SJSA1 (cell line): ENCODE measurements at places on chromosomes 16 and 17. TPM values are rescaled to one million over a fixed set of nuclear protein-coding genes. Genes with fewer than 3 reads are reported as not detected.

The MYH8 gene
- total RNA-seq = 0.03 TPM in 1 of 2 replicates, not detected in the other

DNA sequence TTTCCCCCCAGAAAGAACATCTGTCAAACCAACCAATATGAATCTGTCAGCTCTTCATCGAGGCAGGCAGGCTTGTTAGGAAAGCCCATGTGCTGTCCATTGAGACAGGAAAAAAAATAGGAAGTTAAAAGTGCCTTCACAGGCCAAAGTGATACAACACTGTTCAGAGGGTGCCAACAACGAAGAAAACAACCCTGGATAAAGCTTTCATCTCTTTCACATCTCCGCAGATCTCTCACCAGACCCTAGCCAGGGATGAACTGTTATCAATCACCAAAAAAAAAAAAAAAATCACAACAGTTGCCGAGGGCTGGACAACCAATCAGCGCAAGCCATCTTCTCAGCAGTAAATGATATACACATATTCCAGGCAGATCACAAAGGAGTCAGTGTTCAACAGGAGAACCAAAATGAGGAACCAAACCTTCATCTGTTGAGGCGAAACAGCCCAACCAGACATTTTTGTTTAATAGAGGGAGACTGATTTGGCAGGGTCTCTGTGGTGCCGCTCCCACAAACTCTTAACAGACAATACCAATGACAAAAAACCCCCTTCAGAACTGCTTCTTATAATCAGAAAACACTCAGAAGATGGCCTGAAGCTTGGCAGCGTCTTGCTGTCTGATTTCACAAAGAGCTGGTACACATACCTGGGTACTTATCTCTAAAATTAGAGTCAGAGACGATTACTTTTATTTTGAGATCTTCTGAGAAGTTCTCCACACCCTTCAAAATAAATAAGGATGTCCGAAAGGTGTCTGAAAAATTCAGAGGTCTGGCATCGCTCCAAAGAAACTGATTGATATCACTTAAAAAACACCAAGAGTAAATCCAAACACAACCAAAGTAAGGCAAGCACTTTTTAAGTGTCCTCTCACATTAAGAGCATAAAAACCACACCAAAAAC is 1.8 kb downstream of the MAP3K14 start:
- no peak for DNase-seq

The PPY gene
- not detected in 2 replicates for total RNA-seq

DNA sequence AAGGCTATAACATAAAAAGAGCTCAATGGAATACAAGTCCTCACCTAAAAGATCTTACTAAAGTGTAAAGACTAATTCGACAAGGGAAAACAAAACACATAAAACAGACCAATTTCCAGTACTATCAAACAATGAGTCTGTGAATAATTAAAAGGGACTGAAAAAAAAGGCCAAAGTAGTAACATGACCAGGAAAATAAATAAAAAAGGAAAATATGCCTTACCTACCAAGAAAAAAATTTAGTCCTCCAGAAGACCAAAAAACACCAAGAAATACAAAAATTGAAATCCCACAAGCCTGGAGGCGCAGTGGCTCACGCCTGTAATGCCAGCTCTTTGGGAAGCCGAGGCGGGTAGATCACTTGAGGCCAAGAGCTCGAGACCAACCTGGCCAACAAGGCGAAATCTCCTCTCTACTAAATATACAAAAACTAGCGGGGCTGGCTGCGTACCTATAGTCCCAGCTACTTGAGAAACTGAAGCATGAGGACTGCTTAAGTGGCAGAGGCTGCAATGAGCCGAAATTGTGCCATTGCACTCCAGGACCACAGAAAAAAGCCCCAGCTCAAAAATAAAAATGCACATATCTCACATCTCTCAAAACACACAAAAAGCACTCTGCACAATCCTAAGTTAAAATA is 60.8 kb downstream of the TEX14 start:
- peak; percentile 71 for DNase-seq

DNA sequence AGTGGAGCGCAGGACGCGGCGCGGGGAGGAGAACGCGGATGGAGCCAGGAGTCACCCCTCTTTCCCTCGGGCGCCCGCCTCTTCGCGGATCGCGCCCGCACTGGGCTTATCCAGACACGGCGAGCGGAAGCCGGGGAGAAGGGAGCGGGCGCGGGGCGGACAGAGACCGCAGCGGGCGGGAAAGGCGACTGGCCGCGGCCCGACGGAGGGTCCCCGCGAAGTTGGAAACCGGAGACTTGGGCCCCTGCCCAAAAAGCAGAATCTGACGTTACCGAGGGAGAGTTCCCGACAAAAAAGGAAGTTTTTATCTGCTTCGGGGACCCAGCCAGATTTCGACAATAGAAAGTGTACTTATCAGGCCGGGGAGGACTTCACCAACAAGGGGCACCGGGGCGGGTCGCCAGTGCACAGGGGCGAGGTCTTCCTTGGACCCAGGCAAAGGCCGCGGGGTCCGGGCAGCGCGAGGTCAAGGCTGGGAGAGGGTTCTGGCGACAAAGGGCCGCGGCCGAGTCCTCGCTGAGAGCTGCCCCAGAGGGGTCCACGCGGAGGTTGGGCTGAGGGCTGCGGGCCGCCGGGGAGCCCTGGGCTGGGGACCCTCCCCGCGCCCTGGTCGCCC is 519 bp downstream of the ST6GALNAC2 start:
- DNase-seq = no peak

The MMP2 gene
- 231 and 305 TPM in 2 replicates for total RNA-seq

- no peak for DNase-seq
Measured at GRCh38 chr17:14458724-14459123, 157.8 kb downstream of the HS3ST3B1 start.

- peak; percentile 77 for DNase-seq
Measured at GRCh38 chr16:67546761-67547422, 15.4 kb upstream of the CTCF start.

- no peak for DNase-seq
Measured at GRCh38 chr16:924063-924462, 46.7 kb downstream of the LMF1 start.

The TEKT1 gene
- 0.03 TPM in 1 of 2 replicates, not detected in the other for total RNA-seq

DNA sequence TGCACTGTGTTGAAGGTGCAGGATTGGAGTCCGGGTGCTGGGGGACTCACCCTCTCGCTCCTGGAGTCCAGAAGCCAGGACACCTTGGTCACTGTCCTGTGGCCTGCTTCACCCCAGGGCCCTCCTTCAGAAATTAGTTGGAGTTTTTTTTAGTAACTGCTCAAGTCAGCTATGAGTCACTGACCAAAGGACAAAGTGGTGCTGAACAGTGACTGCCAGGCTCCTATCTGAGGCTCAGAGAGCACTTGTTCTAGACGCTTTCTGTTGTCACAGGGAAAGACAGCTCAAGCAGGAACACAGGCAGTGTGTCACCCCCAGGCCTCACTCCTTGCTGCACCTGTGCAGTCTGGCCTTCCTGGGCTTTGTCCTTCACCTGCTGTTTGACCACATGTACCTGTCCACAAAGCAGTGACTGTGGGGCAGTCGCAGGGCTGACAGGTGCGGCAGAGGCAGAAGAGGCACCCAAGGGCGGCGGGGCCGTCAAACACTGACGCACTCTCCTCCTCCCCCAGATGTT is 4.1 kb upstream of the FAAP100 start:
- no peak for DNase-seq

DNA sequence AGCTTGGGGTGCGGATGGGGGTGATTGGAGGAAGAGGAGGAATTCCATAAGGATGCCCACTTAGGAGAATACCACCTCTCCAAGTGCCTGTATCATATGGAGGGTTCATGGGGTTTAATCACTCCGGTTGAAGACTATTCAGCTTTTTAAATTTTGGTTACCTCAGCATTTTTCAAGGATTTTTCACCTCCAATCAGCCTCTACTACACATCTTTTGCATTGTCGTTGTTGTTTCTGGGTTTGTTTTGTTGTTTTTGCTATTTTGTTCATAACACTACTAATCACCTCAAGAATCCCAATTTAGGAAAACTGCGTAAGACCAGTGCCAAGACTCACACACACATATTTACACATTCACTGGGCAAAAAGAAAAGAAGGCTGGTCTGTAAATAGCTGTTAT is 619.5 kb upstream of the CDH5 start:
- DNase-seq = no peak

DNA sequence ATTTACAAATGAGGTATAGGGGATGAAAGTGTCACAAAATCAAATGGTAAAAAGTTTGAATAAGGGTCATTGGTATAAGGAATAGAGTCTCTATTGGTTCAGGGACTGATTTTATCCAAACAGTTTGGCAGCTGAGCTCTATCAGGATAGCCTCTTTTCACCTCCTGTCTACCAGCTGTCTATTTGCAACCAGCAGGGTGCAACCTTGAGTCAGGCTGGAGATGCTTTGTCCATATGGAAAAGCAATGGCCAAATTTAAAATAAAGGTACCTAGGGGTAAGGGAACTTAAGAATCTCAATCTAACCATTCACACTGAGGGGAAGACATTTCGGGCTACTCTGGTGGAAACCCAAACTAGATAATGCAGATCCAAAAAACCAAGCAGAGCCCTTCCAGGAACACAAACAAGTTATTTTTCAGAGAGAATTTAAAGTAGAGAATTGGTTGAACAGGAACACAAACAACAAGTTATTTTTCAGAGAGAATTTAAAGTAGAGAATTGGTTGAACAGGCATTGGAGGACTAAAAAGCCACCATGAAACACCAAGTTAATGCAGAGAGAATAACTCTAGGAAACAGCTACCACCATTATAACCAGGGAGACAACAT is 12.6 kb upstream of the CA10 start:
- no peak for DNase-seq

GRCh38 chr16:50467943-50468748 is 80.0 kb upstream of the NKD1 start:
- no peak for DNase-seq

DNA sequence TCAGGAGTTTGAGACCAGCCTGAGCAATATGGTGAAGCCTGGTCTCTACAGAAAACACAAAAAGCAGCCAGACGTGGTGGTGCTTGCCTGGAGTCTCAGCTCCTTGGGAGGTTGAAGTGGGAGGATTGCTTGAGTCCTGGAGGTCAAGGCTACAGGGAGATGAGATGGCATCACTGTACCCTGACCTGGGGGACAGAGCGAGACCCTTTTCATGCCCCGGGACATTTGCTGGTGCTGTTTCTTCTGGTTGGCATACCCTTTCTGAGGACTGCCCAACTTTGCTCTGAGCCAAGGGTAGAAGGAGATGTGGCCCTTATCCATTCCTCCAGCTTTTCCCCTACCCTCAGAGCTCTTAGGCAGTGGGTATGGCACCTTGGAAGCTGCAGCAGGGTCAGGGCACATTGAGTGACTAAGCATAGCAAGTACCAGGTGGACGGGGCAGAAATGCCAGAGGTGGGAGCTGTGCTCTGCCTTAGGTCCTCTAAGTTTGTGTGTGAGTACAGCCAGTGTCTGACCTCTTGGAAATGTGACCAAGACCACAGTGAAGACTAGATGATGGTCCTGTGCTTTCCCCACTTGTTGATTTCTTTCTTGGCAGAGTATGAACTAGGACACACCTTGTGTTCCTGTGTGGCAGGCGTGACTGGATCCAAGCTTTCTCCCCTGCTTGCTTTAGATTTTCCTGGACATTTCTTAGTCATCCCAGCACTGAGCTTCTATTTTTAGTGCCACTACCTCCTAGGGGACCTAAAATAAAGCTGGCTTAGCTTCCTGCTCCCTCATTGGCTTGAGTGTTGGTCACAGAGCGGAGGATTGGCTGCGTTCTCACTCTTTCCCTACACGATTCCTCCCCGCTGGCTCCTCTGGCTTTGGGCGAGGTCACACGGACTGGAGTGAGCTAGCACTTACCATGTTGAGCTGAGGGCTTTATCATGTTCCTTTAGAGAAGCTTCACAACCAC is 9.9 kb upstream of the EDC4 start:
- no peak for DNase-seq

GRCh38 chr17:50466371-50467113 is 2.1 kb downstream of the CHAD start:
- no peak for DNase-seq

DNA sequence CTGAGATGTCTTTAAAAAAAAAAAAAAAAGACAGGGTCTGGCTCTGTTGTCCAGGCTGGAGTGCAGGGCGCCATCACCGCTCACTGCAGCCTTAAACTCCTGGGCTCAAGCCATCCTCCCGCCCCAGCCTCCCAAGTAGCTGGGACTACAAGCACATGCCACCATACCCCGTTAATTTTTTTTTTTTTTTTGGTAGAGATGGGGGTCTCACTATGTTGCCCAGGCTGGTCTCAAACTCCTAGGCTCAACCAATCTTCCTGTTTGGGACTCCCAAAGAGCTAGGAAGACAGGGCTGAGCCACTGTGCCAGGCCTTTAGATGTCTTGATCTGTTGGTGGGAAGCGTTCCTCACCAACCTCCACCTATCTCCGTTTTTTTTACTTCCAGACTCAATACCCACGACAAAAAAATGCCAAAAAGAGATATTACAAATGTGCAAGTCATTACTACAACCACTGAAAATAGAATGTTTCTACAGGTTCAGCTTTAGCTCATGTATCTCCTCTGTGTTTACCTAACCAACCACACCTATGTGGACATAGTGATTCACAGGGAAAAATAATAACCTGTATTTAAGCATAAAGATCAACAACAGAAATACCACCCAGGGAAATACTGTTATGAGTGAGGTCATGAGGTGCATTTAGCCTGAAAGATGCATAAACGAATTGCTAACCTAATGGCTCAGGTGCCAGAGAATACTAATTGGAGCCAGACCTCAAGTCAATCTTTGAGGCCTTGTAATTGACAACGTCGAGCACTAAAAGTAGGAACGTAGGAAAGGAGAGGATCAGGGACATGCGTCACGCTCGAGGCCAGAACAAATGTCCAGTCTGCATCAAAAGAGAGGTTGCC is 22.6 kb downstream of the NACA2 start:
- DNase-seq = no peak

DNA sequence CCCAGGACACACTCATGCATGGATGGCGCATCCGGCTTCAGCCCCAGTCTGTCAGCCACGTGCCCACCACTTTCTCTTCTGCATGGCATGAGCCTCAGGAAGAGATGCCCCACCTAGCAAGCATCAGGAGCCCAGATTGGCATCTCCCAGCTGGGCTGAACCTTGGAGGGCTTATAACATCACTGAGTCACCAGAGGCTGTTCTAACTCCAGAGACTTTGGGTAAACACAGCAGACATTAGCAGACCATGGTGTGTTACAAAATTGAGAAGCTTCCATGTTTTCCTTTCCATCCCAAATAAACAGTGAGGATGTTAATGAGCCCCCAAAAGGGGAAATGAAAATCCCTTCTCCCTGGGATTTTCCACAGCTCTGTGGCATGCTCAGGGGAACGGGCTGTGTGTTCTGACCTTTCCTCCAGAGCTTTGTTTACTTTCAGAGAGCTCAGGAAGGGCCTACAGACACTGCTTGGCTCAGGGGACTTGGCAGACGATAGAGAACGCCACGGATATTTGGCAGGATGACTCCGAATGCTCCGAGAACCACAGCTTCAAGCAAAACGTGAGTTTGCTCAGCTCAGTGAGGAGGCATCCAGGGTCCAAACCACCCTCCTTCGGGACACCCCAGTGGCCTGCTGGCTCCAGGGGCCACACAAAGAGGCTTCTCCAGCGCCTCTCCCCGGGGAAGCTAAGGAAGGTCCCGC is 16.5 kb downstream of the GLP2R start:
- DNase-seq = peak; percentile 81

The SLC5A2 gene
- not detected in 2 replicates for total RNA-seq

The FA2H gene
- not detected in 2 replicates for total RNA-seq
